ENCODE measurements at places on chromosomes 2 and 18.

GRCh38 chr18:73879766-73880165 lies 267.9 kb downstream of the FBXO15 start:
- DNase-seq: no peak

GRCh38 chr18:61337527-61337926 lies 4.3 kb downstream of the CDH20 start:
- no peak for DNase-seq

- no peak for DNase-seq
Observed at GRCh38 chr2:80573950-80574349, 269.4 kb upstream of the LRRTM1 start.

- no peak for DNase-seq
Observed at GRCh38 chr2:157473581-157473980, 29.7 kb upstream of the CYTIP start.

GRCh38 chr2:135320465-135321355 lies 210.3 kb downstream of the ZRANB3 start:
- DNase-seq: no peak

DNA sequence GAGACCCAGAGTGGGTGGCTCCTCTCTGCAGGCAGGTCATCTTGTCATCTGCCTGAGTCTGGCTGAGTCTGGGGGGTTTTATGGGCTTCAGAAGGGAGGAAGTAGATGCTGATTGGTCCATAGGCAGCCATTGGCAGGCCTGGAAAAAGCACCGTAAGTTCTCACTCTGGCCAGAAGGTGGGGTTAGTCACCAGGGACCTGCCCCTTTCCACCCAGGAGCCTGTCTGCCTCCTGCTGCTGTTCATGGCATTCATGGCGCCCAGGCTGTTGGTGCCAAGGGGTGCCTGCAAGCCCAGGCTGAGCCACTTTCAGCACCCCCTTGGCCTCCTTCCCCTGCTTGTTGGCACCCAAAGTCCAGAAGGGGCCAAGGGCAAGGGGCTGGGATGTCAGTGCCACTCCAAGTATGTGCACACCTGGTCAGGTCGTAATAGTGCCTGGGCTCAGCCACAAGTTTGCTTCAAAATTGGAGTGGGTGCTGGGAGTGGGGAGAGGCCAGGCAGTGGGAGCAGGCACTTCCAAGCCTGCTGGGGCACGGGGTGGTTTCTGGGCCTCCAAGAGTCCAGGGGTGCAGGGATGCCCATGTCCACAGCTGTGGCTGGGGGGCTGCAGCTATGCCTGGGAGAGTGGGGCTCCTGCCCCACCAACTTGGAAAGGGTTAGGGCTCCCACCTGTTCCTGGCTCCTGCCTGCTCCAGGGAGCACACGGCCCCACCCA lies 178.1 kb downstream of the FAM210A start:
- DNase-seq: no peak

- DNase-seq: no peak
Observed at GRCh38 chr2:24101992-24102391, 17.4 kb upstream of the TP53I3 start.

DNA sequence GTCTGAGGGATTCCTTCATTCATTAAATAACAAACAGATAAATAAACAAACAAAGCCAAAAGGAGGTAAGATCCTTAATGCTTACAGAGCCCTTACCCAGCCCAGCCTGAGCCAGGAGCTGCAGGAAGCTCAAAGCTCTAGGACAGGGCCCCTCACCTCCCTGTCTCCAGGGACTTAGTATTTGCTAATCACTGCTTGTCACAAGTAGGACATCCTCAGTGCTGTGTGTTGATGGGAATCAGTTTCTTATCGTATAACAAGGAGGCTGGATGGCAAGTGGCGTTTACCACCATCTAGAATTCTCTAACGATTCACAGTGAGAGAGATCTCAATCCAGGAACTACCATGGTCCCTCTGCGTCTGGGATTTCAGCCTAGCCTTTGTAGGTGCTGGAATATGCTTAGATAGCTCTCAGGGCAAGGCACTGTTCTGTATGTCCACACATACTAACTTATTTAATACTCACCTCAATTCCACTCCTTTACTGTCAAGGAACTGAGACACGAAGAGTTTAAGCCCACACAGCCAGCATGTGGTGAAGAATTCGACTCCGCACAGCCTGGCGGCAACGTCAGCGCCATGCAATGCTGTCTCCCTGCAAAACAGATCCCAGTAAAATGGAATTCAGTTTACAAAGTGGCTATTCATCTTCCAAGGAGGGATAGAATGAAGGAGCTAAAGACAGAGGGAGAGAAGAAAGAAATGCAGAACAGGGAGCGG lies 164.8 kb downstream of the MYCN start:
- DNase-seq: no peak

DNA sequence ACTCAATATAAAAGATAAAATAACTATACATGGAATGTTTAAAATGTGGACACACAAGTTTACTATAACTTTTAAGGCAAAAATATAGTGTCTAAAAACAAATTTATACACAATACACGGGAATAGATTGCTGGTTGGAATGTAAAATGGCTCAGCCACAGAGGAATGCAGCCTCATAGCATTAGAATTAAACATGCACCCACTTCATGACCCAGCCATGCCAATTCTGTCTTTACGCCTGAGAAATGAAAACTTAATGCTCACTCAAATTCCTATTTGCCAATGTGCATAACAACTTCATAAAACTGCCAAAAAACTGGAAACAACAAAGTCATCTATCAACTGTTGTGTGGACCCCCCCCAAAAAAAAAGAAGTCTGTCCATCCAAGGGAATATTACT lies 1006.6 kb upstream of the POU3F3 start:
- no peak for DNase-seq

DNA sequence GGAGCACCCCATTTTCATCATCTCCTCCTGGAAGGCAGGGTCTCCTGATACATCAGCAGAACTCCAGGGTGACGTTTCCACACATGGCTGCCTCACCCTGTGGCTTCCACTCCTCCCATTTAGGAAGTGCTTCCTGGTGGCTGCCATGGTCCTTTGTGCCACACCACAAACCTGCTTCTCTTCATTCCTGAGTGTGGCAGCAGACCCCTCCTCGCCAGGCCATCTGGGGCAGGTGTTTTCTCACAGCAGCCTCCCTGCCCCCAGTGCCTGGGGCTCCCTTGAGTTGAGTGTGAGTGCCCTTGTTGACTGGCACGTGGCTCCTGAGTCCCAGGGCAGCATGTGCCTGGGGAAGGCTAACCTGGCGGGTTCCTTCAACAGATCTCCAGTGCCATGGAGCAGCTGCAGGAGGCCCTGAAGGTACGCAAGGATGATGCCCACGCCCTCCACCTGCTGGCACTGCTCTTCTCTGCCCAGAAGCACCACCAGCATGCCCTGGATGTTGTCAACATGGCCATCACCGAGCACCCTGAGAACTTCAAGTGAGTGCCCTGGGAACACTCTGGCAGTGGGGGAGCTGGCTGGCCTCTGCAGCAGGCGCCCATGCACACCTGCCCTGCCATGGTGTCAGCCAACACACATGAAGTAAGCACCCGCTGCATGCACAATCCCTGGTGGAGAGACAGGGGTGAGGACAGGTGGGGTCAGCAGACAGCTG lies 113.4 kb upstream of the MCFD2 start:
- no peak for DNase-seq

GRCh38 chr2:38056216-38056615 lies 19.7 kb downstream of the CYP1B1 start:
- no peak for DNase-seq

DNA sequence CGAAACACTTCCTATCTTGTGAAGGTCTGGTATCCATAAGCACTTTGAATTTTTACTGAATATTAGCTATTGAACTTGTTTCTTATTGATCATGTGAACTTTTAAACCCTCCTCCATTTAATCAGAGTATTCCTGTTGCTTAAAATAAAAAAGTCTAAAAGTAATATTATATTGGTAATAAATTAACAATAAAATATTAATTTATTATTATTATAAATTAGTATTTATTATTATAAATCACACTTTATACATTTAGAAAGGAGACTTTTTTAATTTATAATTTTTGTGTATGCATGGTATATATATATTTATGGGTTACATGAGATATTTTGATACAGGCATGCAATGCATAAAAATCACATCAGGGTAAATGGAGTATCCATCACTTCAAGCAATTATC lies 295.4 kb upstream of the NETO1 start:
- DNase-seq: no peak

- no peak for DNase-seq
Observed at GRCh38 chr2:9802576-9802993, 40.7 kb upstream of the TAF1B start.

- no peak for DNase-seq
Observed at GRCh38 chr2:211692689-211693088, 845.9 kb downstream of the ERBB4 start.

- no peak for DNase-seq
Observed at GRCh38 chr2:234395891-234396420, 100.9 kb downstream of the ARL4C start.

GRCh38 chr2:1731963-1732768 lies 12.1 kb downstream of the PXDN start:
- DNase-seq: no peak

- no peak for DNase-seq
Observed at GRCh38 chr18:11899063-11899462, 9.1 kb downstream of the MPPE1 start.

- no peak for DNase-seq
Observed at GRCh38 chr2:47076586-47077441, 78.3 kb downstream of the STPG4 start.

GRCh38 chr2:176092270-176093144 lies at the start of gene HOXD13:
Gene HOXD13 (plus strand): TSS chr2:176092721. CDS start chr2:176092891, 170 bp downstream.
- no peak for DNase-seq

DNA sequence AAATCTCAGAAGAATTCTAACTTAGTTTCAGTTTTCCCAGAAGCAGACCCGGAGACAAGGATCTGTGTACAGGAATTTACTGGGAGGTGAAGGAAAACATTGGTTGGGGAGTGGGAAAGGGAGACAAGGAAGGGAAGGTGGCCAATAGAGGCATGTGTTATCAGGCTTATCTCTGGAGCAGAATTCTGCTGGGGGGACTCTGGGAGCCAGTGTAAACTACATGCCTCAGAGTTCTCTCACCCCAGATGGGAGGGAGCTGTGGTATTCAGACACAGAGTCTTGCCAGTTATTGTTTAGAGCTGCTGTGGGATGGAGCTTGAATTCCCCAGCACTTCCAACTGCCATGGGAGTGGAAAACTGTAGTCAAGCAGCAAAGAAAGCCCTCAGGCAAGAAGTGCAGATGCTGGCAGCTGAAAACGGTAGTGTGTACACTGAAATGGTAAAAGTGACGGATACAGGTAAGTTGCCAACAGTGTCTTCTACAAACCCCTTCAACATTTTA lies 19.0 kb downstream of the DNPEP start:
- no peak for DNase-seq

DNA sequence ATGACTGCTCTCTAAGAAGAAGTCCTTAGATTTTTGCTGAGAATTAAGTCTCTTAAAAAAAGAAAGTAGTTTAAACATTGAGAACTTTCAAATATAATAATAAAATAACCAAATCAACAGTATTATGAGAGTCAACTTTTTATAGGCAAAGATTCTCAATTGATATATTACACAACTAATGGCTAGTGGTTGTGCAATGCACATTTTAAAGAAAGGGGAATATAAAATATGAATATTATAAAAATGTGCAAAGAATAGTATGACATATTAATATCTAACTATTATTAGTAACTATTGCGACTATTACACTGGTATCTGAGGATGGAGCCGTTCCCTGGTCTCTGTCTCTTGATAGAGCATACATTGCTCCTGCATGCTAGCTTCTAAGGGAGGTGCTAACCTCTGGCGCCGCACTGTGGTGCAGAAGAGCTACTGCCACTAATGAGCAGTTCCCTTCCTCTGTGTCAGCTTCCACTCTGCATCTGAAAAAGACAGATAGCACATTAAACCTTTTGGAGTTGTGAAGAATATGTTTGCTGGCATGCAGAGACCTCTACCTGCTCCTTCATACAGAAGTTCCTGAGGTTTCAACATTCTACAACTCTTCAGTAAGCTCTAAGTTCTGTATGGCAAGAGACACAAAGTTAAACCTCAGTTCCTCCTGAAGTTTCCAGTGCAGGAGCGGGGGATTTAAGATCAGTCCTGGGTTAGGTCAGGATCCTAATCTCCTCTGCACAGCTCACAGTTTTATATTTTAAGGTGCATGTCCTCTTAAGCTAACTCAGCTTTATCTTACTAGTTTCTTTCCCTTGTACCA lies 3.5 kb upstream of the SLC9A2 start:
- no peak for DNase-seq

GRCh38 chr18:35807811-35808335 lies 164.6 kb upstream of the RMP24 start:
- no peak for DNase-seq

DNA sequence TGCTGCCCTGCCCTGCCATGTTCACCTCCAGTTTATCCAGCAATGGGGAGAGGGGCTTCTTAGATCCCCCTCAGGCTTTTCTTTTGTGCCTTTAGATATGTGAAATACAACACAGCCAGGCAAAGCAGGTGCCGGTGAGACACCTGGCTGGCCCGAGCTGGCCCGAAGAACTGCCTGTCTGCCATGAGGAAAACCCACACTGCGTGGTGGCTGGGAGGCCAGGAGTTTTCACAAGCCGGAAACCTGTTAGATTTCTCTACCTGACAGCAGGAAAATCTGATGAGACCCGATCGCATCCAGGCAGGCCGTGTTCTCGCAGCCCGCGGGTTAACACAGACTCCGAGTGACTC lies 5.7 kb upstream of the GAL3ST2 start:
- no peak for DNase-seq

GRCh38 chr2:10764896-10765295 lies 43.5 kb downstream of the ATP6V1C2 start:
- no peak for DNase-seq

GRCh38 chr2:3547915-3548314 lies 10.2 kb downstream of the RNASEH1 start:
- no peak for DNase-seq

DNA sequence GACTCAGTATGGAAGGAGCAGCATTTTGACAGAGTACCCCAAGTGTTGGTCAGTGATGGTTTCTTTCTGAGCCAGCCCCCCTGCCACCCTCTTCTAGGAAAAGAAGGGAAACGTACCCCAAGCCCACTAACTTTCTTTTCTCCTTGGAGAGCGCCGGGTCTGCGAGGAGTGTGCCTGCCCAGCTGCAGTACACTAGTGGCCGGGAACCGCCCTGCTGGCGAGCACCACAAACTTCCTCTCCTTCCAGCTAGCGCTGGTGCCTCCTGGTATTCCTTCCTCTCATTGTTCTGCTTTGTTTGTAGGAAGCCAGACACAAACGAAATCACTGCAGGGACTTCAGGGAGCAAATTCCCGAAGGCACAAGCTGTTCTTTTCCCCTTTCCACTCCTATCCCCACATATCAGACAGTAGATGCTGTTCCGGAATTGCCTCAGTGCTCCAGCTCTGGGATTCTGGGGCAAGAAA lies 1.8 kb downstream of the CCDC85A start:
- DNase-seq: no peak

DNA sequence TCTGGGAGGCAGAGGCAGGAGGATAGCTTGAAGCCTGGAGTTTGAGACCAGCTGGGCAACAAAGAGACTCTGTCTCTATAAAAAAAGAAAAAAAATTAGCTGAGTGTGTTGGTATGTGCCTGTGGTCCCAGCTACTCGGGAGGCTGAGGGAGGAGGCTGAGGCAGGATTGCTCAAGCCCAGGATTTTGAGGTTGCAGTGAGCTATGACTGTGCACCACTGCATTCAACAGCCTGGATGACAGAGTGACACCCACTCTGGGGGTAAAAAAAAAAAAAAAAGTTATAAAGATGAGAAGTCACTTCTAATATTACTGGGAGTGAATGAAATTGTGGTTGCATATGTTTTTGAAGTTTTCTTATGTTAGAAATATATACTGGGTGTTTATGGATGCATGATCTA lies 71.6 kb downstream of the C2orf74 start:
- no peak for DNase-seq

- no peak for DNase-seq
Observed at GRCh38 chr2:116833052-116833451, 981.4 kb upstream of the DDX18 start.

Data from stimulated activated CD8-positive, alpha-beta memory T cell treated with anti-CD3 and anti-CD28 coated beads, Interleukin-15, amount 100 ng/mL, for 1 hour (primary cell).